ENCODE measurements at places on chromosomes 16 and 17. TPM values are rescaled to one million over a fixed set of nuclear protein-coding genes. Genes with fewer than 3 reads are reported as not detected.

The FOXN1 gene
- total RNA-seq = not detected

The MON1B gene
- total RNA-seq = 33.0 TPM

The CNGB1 gene
- not detected for total RNA-seq

GRCh38 chr16:7571366-7571765 is 238.7 kb downstream of the RBFOX1 start:
- no peak for DNase-seq

DNA sequence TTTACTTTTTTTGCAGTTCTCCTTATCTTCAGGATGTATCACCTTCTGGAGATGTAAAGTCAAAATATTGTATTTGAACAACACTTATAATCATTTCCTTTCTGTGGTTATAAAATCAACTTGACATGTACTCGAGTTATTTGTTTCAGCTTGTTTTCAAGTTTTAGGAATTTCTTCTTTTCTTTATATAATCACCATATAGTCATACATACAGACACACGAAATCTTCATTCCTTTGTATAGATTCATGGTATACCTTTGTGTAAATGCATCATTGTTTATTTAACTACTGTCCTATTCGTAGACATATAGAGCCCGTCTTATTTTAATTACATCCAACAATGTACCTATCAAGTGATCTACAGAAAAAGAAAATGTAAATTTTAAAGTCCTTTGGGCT is 40.1 kb downstream of the CMC2 start:
- no peak for DNase-seq
